COLO829 (cell line): ENCODE measurements at places on chromosomes 16 and 17.

GRCh38 chr17:3859940-3860339 is 13.9 kb upstream of the NCBP3 start:
- no peak for DNase-seq

DNA sequence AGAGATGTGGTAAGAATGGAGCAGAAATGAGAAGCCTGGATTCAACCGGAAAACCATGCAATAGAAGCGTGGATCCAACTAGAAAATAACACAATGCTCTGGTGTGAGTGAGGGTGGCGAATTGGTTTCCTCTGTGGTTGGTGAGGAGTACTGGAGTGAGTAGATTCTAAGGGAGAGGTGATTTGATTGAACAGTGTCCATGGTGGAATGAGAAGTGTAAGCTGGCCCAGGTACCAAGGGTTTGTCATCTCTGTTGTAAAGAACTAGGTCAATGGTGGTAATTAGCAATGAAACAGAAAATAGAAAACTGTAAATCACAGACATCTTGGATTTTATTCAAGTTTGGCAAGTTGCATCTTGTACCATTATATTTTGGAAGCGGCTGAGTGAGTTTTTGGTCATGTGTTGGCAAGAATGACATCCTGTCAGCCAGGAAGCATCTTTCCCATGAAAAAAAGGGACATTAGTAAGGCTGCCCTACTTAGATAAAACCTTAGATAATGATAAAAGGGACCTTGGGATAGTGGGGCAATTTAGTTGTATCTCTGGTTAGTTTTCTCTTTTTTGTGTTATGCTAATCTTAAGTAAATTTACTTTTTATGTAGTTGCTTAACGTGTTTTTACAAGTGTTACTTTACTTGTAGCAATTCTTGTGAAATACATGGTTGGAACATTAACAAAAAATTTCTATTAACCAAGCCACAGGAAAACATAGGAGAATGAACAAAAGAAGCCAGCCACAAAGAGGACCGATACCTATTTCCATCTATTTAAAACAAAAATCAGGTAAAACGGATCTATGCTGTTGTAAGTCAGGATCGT is 20.9 kb downstream of the HSD17B2 start:
- DNase-seq: no peak

GRCh38 chr17:63282455-63282854 is 163.7 kb downstream of the CYB561 start:
- no peak for DNase-seq

DNA sequence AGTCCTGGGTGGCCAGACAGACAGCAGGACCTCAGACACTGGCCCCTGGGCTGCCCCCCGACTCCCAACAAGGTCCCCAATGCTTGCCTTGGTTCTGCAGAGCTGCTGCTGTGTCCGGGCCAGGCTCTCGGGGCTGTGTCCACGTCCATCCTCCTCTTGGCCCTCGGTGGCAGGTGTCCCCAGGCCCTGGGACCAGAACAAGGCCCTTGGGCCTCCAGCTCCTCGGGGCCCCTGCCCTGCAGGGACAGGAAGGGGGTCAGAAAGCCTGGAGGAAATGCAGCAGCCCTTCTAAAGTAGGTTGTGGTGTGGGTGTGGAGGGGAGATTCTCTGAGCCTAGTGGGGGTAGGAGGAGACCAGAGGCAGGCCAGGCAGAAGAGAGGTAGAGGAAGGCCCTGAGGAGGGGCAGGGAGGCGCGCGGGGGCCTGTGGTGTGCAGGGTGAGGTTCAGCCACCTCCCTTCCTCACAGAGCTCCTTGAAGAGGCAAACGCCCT is 2.5 kb upstream of the AXIN1 start:
- DNase-seq: no peak

DNA sequence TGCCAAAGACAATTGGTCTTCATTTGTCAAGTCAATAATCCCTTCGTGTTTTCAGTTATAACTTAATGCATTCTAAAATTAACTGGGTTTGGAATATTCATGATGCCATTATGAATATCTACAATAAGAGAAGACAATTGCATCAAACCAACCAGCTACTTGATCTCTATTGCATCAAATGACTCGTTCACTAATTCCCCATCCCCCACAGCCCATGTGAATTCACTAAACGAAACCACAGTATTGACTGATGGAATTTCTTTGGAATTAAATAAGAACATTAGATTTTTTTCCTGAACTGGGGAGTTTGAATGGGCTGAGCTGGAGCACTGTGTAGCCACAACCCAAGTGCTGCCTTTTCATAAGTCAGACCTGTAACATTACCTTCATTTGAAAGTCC is 65.3 kb downstream of the HS3ST3B1 start:
- no peak for DNase-seq

DNA sequence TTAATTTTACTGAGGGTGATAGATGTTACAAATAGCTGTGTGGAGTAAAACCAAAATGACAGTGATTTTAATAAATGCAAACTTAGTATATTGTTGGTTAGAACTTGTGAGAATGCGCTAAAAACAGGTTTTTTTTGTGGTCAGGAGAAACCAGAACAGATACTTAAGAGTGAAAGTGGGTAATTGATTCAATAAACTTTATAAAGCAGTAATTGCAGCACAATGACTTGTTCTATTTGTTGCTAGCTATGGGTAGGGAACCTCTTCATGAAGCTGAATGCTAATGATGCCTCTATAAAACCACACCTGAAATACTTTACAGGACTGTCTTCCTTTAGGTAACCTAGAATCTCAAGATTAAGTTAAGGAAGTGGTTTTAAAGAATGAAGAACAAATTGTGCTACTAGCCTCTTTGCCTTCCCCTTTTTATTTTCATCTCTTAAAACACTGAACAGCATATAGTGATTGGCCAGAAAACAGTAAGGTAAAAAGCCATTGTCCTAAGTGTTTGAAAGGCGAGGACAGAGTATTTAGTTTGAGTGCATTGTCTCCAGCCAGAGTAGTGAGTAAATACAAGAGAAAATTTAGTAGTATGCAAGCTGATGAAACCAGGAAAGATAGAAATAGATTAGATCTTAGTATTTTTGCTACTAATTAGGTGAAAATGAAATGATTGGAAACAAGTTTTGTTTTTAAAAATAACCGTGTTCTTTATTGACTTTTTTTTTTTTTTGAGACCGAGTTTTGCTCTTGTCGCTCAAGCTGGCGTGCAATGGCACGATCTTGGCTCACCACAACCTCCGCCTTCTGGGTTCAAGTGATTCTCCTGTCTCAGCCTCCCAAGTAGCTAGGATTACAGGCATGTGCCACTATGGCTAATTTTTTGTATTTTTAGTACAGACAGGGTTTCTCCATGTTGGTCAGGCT is 6.0 kb downstream of the GGNBP2 start:
- no peak for DNase-seq

GRCh38 chr16:73847090-73847489 is 449.5 kb upstream of the PSMD7 start:
- no peak for DNase-seq

DNA sequence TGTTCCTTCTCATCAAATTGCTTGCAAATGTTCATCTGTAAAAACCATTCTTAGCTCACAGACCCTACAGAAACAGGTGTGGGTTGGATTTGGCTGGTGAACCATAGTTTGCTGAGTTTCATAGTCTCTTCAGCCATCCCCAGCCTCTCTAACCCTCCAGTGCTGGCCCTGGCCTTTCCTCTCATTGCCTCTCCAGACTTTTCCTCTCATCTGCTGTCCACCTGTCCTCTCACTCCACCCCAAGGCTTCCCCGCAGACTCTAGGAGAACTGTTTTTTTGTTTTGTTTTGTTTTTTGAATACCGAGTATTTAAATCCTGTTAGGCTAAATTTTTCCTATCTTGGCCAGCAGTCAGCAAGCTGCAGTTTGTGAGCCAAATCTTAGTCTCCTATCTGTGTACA is 41.1 kb downstream of the MEOX1 start:
- no peak for DNase-seq

DNA sequence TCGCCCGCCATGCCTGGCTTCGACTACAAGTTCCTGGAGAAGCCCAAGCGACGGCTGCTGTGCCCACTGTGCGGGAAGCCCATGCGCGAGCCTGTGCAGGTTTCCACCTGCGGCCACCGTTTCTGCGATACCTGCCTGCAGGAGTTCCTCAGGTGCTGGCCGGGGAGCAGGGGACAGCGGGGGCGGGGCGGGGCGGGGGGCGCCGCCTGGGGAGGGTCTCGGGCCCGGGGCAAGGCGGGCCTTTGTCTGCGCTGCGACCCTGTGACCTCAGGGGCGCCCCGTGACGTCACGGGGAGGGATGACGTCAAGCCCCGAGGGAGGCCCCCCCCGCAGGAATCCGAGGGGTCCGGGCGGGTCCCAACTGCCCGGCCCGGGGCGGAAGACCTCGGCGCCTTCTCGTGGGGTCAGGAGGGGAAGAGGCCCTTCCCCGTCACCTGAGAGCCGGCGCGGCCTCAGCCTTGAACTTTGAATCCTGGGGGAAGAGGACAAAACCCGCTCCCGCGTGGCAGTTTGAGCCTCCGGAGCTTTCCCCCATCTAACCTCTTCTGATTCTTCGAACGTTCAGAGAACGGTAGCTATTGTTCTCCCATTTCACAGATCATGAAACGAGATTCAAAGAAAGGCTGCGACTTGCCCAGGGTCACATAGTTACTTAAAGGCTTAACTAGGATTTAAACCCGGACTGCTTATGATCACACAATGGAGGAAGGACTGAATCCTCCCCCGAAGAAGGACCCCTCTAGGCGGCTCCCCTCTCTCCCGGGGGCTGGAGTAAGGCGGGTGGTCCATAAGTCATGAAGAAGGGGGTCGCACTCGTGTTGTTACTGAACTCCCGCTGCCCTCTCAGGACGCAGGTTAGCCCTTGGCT is 527 bp downstream of the TRAF4 start:
- DNase-seq: no peak

DNA sequence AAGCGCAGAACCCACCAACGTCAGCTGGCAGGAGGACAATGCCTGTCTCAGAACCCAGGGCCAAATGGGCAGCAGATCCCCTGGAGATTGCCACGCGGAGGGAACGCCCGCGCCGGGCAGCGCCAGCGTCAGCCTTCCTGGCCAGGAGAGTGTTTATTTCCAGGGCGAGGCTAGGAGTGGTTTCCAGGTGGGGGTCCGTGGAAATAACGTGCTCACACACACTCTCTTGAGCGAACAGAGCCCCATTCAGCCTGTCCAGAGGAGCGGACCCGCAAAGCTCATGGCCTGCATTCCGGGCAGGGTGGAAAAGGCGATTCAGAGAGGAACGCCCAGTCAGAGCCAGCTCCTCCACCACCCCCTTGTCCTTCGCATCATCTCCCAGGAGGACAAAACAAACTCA is 40.3 kb downstream of the SDK2 start:
- DNase-seq: no peak

GRCh38 chr17:58335061-58335731 is 6.6 kb upstream of the TSPOAP1 start:
- DNase-seq: no peak

DNA sequence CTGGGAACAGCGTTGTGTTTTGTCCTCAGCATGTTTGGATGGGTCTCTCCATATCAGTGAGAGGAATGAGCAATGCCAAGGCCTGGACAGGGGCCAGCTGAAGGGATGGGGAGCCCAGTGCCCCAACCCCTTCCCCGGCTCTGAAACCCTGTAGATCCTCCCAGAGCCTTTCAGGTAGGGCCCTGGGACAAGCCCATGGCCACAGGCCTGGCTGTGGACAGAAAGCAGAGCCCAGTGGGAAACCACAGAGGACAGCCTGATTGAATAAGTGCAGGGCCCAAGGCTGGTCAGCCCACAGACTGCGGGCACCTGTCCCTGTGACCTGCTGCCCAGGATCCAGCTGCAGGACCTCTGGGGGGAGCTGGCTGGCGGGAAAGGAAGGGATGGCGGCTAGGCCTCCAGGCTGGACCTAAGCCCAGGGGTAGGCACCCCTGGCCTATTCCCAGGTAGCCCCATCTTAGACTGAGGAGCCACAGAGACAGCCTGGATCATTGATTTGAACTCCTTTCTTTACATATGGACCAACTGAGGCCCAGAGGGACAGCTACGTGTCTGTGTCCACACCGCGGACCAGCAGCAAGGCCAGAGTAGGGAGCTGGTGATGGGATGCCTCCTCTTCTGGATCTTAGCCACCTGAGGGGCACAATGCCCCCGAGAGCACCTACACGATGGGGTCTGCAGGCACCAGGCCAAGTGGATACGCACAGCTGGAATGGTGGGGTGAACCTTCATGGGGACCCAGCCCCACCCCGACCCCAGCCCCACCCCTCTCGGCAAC is 1.3 kb downstream of the CCDC102A start:
- no peak for DNase-seq

- DNase-seq: no peak
Observed at GRCh38 chr16:59950431-59950830, 1216.3 kb upstream of the GOT2 start.

GRCh38 chr17:38591759-38592241 is 14.0 kb downstream of the SRCIN1 start:
- no peak for DNase-seq

- no peak for DNase-seq
Observed at GRCh38 chr17:31859487-31860008, 504 bp upstream of the COPRS start.

DNA sequence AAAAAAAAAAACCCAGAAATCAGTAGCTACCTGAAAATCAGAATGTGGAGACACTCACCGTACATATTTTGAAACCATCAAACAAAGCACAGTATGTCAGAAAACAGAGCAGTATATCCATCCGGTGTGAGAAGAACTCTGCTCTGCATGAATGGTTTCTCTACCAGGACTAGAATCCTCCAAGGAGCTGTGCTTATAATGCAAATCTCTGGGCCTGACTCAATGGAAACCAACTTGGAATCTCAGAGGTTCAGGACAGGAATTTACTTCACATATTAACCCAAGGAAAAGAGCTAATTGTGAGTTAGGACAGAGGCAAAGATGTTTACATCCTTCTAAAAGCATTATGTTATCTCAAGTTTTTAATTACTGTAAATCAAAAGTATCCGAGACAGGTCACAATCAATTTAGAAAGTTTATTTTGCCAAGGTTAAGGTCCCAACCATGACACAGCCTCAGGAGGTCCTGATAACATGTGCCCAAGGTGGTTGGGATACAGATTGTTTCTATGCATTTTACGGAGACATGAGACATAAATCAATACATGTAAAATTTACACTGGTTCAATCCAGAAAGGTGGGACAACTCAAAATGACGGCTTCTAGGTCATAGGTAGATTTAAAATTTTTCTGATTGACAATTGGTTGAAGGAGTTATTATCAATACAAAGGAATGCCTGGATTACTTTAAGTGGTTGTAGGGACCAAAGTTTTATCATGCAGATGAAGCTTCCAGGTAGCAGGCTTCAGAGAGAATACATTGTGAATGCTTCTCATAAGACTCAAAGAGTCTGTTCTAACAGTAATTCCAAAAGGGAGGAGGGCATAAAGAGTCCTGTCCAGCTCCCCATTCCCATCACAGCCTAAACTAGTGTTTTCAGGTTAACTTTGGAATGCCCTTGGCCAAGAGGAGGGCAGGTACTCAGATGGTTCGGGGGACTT is 164.1 kb downstream of the CDH8 start:
- DNase-seq: no peak

DNA sequence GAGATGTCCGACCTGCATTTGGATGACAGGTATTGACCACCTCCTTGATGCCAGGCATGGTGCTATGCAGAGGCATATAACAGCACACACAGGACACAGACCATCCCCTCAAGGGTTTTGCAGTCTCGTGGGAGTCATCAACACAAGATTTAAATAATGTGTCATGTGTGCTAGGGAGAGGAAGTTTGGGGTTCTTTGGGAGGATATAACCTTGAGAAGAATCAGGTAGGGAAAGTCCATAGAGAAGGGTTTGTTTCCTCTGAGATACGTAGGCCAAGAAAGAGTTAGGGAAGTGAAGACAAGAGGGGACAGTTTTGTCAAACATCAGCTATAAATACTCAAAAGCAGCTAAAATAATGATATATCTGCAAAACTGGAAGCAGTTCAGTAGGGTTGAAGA is 215.9 kb upstream of the RBFOX1 start:
- DNase-seq: no peak

- DNase-seq: no peak
Observed at GRCh38 chr17:33121756-33122155, 130.1 kb downstream of the SPACA3 start.
